Central memory CD4-positive, alpha-beta T cell (primary cell): ENCODE measurements at places on chromosomes 7 and 10.
A peak's percentile ranks its signal among the peaks of the same experiment; 100 is the strongest.

DNA sequence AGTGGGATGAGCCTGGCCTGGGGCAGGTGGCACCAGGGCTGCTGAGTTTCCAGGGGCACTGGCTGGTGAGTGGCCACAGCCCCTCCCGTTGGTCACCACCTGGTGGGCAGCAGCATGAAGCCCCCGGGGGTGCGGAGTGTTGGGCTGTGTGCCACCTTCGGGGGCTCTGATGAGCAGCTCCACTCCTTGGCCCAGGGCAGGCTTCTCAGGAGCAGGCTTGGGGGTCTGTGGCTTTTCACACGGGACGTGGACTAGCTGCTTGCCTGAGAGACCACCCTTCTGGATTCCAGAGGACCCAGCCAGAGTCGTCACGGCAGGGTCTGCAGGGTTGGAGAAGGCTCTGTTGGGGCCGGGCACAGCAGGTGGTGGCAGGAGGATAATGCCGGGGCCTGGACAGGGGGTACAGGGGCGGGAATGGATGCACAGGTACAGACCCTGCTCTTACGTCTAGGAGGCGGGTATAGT is 193.1 kb downstream of the ADARB2 start:
- DNase-seq: no peak

- DNase-seq: no peak
Observed at GRCh38 chr7:14197280-14197679, 207.8 kb upstream of the ETV1 start.

GRCh38 chr7:101717628-101718357 is 88.7 kb upstream of the MYL10 start:
- DNase-seq: no peak

- DNase-seq: peak; percentile 71
Observed at GRCh38 chr7:37342688-37343471, 105.8 kb downstream of the ELMO1 start.

GRCh38 chr10:102752934-102753664 is 9.4 kb downstream of the WBP1L start:
- no peak for DNase-seq

- DNase-seq: no peak
Observed at GRCh38 chr7:90972906-90973550, 291.2 kb upstream of the FZD1 start.

DNA sequence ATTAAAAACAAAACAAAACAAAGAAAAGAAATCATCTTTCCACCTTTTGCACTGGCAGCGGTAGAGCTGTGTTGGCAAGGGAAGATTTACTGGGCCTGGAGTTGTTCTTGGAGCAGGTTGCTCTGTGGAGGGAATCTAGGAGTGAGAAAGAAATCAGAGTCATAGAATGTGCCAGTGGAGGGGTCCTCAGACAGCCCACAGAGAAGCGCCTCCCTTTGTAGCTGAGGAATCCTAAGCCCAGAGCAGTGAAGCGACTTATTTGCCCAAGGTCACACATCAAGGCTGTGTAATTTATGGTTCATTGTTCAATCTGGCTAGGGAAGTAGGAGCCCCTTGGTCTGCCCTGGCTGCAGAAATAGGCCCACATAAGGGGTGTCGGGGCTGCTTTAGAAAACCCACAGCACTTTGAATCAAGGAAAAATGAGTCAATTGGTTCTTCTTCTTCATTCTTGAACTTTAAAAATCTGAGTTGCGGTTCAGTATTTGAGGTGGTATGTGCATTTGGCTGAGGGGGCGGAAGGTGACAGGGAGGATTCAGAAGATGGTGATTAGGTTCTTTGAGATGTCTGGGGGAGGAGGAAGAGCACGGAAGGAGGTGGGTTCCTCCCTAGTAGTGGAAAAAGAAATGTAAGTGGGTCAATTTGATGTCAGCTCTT is 253.7 kb downstream of the PTEN start:
- no peak for DNase-seq

DNA sequence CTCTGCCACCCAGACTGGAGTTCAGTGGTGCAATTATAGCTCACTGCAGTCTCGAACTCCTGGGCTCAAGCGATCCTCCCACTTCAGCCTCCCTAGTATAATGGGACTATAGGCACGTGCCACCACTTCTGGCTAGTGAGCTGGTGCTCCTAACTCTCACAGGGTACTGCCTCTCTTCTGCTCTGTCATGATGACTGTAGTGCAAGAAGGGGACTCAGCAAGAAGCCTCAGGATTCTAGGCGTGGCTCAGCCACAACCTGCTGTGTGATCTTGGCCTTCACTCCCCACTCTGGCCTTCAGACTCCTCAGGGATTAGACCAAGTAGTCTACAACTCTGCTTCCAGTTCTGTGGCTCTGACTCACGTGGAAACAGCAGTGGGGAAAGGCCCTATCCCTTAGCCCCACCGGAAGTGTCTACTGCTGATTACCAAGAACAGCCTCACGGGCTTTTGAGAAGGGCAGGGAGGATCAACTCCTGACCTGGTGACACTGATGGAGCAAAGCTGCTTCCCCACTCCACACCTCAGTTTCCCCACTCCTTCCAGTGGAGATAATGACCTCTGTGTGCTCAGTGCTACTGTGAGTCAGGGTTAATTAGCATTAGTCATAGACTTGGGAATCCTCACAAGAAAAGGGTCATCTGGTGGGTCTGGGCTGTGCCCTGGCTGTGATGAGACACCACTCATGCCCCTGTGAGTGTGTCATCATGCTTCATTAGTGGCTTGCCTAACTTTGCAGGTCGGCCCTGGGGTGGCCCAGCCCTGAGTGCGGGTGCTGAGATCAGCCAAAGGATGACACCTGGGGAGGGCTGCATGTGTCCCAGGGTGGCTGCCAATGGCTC is 41.1 kb downstream of the ZC3HC1 start:
- no peak for DNase-seq

- no peak for DNase-seq
Observed at GRCh38 chr7:117250801-117251200, 72.1 kb downstream of the WNT2 start.

GRCh38 chr7:157555313-157555712 is 218.5 kb downstream of the DNAJB6 start:
- DNase-seq: no peak

- DNase-seq: no peak
Observed at GRCh38 chr10:77833225-77833624, 93.3 kb downstream of the DLG5 start.

- DNase-seq: no peak
Observed at GRCh38 chr7:74097937-74098614, 14.5 kb downstream of the LIMK1 start.

- DNase-seq: no peak
Observed at GRCh38 chr10:112624546-112625048, 177.6 kb downstream of the VTI1A start.

GRCh38 chr10:50929670-50930069 is 44.2 kb upstream of the A1CF start:
- no peak for DNase-seq

GRCh38 chr10:52759154-52759553 is 13.4 kb downstream of the MBL2 start:
- no peak for DNase-seq

DNA sequence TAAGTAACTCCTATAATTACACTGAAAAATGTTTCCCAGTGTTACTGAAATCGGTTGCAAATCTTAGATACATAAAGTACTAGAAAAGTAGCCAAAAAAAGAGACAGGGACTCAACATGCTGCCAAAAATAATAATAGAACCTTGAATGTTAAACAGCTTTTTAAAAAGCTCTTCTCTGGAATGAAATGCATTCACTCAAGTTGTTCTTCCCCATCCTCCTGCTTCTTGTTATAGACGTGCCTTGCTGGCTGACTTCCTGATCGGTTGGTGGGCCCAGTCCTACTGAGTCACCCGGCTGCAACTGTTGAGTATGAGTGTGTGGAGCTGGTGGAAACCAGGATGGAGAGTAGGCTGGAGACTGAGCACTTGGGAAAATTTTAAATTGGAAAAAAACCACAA is 30.6 kb upstream of the RAPGEF5 start:
- no peak for DNase-seq

GRCh38 chr7:84009051-84009450 is 185.5 kb downstream of the SEMA3A start:
- DNase-seq: no peak

GRCh38 chr10:58382489-58382995 is 2.7 kb upstream of the TFAM start:
- no peak for DNase-seq

GRCh38 chr10:87659571-87660483 is at the start of gene PAPSS2:
TSS of gene PAPSS2 (plus strand) at chr10:87659878. CDS start at chr10:87659982, 104 bp downstream.
- DNase-seq: no peak

DNA sequence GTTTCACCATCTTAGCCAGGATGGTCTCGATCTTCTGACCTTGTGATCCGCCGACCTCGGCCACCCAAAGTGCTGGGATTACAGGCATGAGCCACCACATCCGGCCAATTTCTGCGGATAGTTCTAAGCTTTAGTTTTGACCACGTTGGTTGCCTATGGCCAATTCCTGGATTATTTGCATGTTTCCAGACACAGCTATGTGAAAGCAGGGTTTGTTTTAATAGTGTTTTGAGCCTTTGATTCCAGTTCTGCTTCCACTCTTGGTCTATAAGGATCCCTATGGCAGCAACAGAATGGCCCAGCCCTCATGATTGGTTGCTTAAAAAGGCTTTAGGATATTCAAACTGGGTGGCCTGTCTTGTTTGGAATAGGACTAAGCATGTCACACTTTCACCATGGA is 19.1 kb downstream of the SIRT1 start:
- DNase-seq: no peak

GRCh38 chr7:85940798-85941197 is 702.9 kb upstream of the GRM3 start:
- DNase-seq: no peak

DNA sequence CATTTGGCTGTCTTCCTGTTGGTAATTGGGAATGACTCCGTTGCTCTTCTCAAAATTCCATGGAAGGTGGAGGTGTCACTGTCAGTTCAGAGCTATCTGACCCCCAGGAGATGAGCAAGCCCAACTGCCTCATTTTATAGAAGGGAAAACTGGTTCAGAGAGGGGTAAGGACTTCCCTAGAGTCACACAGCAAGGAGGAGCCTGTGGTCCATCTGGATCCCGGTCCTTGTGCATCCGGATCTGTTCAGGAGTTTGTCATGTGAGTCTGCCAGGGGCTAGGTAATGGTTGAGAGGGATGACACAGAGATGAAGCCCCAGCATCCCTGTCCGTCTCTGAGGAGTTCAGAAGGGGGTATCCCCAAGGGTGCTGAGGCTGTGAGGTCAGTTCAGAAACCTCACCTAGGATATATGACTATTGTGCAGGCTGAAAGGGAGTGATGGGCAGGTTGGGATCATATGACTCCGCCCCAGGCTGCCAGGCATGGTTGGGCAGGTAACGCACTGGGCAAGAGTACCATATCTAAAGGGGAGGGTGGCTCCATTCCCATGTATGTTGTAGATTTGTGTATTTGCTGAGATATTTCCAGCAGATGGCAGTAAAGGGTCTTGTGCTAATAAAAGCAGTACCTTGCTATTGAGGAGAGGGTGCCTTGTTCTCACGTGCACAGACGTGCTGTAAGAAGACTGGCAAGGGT is 16.0 kb upstream of the SLC29A3 start:
- DNase-seq: peak; percentile 19

GRCh38 chr10:124642088-124642710 is 102.0 kb downstream of the FAM53B start:
- DNase-seq: no peak

DNA sequence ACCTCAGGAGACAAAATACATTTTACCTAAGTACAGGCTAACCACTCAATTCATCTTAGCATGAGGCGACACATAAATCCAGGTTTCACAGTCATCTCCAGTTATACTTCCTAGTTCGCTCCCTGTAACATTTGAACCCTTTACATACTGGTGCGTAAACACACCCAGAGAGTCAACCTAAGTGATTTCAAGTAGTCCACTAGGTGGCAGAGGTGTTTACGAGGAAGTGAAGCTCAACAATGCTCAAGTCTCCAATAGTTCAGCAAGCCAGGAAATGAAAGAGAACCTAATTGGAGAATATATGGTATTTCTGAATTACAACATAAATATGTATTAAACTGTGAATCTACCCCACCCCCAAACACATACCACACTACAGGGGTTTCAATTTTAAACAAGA is 76.3 kb upstream of the ABCB5 start:
- no peak for DNase-seq

DNA sequence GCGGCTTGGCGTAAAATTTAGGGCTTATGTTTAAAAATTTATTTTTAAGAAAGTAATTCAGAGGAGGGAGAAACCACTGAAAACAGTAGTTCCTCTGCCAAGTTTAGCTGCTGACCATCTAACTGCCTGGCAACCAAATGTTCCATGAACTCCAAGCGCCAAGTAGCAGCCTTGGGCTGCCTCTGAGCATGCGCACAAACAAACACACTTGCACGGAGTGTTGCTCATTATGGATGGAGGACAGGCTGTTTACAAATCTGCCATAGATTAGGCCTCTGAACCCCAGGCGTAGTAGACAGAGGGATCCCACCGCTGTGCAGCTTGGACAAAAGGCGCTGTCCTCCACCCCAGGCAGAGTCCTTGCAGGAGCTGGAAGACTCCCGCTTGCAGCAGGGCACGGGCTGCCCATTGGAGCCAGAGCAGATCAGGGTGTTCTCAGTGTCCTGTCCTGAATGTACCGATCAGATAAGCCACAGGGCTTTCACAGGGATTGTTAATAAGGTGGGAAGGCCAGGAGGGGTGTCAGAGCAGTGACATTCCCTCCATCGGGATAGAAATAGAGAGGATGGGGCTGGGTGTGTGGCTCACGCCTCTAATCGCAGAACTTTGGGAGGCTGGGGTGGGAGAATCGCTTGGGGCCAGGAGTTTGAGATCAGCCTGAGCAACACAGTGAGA is 47.7 kb upstream of the LYZL1 start:
- no peak for DNase-seq

GRCh38 chr10:131690805-131691239 is 210.0 kb upstream of the PPP2R2D start:
- no peak for DNase-seq

DNA sequence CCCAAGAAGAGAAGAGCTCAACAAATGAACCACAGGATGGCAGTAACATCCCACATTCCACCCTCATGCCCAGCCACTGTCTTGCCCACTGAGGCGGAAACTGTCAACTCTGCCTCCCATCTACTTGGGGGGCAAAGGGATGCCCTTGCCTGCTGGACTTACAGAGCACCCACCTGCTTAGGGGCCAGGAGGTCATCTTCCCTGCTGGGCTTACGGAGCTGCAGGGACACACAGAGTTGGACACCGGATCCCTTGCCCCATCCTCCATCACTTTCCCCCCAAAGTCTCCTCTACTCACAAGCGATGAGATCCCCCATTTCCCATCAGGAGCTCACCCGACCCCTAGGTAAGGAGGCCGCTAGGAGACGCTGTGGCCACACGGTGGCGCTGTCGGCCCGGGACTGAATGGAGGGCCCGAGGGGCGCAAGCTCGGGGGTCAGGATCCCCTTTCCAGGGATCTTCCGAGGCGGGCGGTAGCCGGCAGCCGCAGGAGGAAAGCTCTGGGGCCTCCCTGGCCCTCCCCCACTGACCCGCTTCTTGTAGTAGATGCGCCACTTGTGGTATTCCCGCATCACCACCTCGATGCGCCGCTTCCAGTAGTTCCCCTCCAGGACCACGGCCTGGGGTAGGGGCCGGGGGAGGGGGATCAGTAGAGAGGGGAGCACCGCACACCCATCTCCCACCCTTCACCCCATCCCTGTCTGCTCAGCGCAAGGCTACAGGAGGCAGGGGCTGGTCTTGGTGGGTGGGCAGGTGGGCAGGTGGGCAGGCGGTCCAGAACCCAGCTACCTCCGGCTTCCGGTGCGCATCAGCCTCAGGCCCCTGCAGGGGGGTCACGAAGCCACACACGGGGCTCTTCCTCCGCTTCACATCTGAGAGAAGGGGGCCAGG is 17.3 kb downstream of the MLXIPL start:
- peak; percentile 54 for DNase-seq
